ENCODE measurements at places on chromosomes 3 and 15.
A peak's percentile ranks its signal among the peaks of the same experiment; 100 is the strongest.

DNA sequence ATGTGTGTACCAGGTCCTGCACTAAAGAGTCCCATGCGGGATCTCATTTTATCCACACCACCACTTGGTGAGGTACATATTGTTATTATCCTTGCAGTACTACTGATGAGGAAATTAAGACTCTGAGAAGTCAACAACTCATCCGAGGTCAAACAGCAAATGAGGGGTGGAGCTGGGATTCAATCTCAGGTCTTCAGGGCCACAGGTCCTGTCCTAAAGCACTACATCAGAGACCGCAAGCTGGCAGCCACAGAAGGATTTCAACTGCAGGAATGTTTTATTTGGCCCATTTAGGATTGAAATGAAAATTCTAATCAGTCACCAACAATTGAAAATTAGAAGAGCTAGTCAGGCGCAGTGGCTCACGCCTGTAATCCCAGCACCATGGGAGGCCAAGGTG is 131.4 kb downstream of the ADAMTS17 start:
- no peak for DNase-seq

DNA sequence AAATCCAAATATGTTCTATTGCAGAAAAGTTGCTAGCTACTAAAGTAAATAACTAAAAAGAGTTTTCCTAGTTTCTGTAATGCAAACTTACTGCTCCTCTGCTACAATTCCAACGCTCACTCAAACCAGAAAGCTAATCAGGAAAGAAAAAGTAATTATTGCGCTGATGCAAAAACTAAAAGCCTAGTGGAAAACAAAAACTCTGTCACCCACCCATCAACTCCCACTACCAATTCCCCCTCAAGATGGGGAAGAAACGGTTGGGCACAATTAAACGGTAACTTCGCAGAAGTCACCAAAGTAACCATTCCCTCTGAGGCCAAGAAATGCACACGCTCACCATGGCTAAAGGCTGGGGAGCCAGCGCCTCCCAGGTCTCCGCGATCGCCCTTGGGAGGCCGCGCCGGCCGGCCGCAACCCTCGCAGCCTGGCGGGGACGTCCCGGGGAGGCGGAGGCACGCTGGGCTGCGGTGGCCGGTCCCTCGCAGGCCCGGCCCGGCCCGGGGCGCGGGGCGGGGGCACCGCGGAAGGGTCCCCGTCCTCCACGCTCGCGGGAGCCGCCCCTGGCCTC is 684 bp downstream of the SLTM start:
- peak; percentile 50 for DNase-seq

GRCh38 chr3:136577791-136578190 is 174.4 kb downstream of the STAG1 start:
- DNase-seq = no peak

DNA sequence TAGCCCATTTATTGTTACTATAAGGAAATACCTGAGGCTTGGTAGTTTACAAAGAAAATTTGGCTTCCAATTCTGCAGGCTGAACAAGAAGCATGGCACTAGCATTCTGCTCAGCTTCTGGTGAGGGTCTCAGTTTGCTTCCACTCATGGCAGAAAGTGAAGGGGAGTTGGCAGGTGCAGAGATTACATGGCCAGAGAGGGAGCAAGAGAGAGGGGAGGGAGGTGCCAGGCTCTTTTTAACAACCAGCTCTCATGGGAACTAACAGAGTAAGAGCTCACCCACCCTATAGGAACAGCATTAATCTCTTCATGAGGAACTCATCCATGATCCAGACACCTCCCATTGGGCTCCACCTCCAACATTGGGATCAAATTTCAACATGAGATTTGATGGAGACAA is 437.9 kb downstream of the CHL1 start:
- DNase-seq = no peak

DNA sequence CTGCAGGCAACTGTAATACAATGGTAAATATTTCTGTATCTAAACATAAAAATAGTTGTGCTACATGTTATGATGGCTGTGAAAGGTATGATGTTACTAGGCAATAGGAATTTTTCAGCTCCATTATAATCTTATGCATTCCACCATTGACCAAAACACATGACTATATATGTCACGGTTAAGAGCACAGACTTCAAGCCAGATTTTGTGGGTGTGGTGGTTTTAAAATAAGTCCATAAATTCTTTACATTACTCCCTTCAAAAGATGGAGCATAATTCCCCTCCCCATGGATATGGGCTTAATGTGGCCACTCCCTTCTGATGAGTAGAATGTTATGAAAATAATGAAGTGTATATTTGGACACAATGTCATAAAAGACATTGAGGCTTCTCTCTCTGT is 88.4 kb upstream of the TBC1D5 start:
- DNase-seq = no peak

- DNase-seq = no peak
Measured at GRCh38 chr3:74624301-74624700, 9.8 kb upstream of the CNTN3 start.

- DNase-seq = no peak
Measured at GRCh38 chr3:24679429-24679828, 184.8 kb upstream of the THRB start.

- DNase-seq = no peak
Measured at GRCh38 chr3:153242896-153243295, 80.9 kb downstream of the RAP2B start.
